ENCODE measurements at places on chromosomes 5 and 9.

- DNase-seq = no peak
Observed at GRCh38 chr5:142324136-142324870, 518 bp downstream of the SPRY4 start.

DNA sequence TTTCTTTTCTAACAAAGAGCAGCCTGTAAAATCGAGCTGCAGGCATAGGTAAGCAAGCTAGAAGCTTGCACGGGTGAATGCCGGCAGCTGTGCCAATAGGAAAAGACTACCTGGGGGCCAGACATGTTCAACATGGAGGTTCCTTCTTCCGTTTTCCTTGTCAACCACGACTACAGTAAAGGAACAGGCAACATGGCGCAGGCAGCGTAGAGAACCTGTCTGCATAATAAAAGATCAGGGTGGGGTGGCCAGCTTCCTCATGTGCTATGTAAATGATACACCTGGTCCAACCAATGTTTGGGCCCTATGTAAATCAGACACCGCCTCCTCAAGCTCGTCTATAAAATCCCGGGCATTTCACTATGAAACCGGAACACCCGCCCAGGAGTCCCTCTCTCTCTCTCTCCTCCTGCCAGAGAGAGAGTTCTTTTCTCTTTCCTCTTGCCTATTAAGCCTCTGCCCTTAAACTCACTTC lies 103.8 kb upstream of the LIFR start:
- no peak for DNase-seq

- no peak for DNase-seq
Observed at GRCh38 chr9:68942790-68943189, 71.1 kb downstream of the PRKACG start.

DNA sequence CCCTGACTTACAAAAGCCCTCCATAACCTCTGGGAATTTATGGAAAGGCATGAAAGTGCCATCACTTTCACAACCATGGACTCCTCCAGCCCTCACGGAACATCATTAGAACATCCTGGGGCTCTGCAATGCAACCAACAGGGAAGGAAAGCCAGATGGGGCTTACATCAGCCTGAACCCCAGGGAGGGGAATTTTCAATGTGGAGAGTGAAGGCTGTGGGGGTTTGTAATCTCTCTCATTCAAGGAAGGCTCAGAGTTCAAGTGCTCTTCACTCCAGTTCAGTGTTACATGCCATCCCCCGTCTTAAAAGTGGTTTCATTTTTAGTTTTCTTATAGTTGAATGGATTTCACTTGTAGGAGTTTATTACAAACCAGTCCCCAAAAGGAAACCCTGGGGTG lies 5.7 kb downstream of the SPRY4 start:
- DNase-seq = no peak

DNA sequence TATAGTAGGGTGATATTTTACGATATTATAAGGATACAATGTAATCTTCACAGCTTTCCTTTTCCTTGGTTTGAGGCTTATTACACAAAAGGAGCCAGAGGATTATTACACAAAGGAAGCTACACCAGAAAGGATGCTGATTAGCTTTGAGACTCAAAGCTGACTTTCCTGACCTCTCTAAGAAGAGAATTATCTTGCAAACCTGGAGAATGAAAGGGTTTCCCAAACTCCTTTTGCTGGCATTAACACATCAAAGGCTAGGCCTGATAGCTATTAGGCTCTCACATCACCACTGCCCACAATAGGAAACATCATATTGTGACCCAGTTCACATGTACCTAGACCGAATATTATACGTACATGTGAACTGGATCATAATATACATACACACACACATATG lies 34.2 kb upstream of the CHD1 start:
- DNase-seq = no peak

DNA sequence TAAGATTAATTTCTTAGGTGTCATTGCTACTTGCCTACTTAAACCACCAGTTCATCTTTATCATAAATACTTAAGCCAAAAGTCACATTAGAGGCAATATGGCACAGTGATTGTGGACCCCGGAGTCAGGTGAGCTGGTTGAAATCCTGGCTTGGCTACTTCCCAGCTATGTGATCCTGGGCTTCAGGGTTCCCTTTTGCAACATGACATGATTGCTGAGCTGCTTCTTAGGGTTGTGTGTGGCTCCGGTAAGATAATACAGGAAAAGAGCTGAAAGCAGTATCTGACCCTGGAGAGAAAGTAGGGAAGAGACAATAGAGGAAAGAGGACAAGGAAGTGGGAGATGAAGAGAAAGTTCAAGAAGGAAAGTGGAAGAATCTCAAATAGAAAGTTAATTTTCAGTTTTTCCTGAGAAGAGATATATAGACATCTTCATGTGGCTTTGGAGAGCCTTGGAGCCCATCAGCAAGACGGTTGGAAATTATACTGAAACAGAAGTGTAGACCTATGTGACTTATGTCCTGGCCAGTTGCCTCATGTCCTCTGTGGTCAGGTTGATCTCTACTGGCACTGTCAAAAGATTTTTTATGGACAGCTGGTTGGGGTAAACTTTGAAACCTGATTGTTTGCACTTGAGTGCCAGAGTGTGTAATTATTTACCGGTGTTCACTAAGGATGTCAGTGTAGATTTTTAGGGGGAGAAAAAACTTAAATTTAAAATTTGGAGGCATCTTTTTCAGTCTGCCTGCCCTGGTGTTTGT lies 93.2 kb downstream of the GHR start:
- no peak for DNase-seq
